ENCODE measurements at places on chromosomes 12 and 14.

DNA sequence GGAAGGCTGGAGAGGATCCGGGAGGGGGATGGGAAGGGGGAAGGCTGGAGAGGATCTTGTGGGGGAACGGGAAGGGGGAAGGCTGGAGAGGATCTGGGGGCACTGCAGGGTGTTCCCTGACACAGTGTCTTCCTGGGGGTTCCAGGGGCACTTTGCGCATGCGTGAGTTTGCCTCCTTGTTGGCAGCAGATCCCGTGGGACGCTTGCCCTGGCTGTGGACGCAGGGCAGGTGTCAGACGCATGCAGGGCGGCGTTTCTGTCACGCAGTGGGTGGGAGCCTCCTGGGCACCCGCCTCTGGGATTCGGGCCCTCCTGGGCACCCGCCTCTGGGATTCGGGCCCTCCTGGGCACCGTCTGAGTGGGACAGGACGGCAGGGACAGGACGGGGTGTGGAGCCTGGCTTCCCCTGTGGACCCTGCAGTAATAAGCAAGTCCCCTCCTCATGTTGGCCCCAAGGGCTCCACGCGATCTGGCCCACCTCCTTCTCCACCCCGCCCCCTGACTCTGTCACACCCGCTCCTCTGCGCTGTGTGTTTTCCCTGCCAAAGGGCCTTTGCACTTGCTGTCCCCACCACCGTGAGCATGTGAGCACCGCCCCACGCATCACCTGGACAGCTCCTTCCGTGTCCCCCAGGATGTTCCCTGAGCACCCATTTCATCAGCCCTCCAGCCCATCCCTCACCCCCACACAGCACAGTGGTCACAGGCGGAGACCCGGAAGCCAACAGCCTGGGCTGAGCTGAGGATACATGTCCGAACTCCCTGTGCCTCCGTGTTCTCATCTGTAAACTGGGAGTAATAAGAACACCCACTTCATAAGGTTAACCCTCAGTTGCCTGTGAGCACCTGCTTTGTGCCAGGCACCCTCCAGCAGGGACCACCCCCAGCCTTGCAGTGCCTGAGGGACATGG is 4.4 kb downstream of the MMP17 start:
- DNase-seq, result peak; percentile 59

GRCh38 chr12:27822076-27822712 is 42.2 kb upstream of the MANSC4 start:
- DNase-seq, result peak; percentile 81

DNA sequence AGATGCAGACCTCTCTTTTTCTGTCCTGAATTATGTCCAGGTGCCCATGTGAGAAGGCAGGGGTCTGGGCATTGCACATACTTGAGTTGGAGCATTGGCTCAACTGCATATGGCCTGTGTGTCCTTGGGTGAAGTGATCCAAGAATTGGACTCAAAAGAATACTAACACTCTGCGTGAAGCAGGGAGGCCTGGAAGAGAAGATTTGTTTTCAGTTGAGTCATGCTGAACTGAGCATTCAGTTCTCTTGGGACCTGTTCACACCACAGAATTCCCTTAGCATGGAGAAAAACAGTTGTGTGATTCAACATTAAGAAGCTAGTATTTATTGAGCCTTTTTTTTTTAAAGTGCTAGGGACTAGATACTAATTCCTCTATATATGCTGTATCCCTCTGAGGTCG is 164.7 kb upstream of the TBX3 start:
- DNase-seq, result peak; percentile 96

- DNase-seq, result no peak
Measured at GRCh38 chr12:9636851-9637206, 29.1 kb upstream of the KLRB1 start.

DNA sequence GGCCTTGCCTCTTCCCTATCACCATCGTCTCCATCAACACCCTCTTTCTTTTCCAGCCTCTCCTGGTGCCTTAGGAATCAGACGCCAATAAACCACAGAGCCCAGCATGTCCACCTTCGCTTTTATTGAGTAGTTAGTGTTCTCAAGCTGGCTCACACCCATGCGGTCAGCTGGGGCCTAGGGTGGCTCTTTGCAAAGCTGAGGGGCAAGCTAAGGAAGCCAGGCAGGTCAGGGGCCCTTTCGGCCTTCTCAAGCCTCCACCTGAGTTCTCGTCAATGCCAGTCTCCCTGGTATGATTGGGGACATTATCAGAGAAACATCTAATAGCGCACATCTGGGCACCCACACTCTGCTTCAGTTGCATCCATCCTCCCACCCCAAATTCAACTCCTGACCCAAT is 737 bp upstream of the TEX52 start:
- no peak for DNase-seq

DNA sequence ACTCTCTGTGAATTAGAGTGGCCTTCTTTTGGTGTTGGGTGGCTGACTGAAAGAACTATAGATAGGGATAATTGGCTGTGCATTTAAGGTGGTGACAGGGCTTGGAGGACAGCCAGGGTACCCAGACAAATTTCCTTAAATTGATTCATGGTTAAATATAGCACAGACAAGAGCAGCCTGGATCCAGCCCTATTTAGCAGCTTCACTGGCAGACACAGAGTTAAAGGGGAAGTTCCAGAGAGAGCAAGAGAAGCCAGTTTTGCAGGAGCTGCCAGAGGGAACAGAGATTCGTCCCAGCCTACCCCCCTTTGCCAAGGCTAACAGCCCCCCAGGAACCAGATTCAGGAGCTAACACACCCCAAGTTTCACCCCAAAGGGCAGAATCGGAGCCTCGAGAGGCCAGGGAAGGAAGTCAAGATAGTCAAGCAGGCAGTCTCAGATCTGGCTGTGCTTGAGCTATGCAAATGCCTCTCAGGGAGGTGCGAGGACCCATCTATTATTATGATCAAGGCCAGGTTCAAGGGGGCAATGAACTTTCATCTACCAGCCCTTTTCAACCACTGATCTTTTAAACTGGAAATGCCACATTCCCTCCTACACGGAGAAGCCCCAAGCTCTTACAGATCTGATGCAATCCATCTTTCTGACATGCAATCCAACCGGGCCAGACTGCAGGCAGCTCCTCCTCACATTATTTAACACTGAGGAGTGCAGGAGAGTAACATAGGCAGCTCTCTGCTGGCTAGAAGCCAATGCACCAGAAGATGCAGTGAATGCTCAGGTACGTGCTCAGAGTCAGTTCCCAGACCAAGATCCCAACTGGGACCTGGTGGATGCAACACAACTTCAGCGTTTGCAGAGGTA is 58.2 kb downstream of the DHRS2 start:
- DNase-seq, result peak; percentile 95

GRCh38 chr12:11427341-11427740 is 32.0 kb upstream of the PRB2 start:
- no peak for DNase-seq

GRCh38 chr14:54798465-54799124 is 104.0 kb downstream of the GCH1 start:
- DNase-seq, result peak; percentile 38

Data from fibroblast of upper back skin (primary cell).